ENCODE measurements at places on chromosomes 12 and 14.

DNA sequence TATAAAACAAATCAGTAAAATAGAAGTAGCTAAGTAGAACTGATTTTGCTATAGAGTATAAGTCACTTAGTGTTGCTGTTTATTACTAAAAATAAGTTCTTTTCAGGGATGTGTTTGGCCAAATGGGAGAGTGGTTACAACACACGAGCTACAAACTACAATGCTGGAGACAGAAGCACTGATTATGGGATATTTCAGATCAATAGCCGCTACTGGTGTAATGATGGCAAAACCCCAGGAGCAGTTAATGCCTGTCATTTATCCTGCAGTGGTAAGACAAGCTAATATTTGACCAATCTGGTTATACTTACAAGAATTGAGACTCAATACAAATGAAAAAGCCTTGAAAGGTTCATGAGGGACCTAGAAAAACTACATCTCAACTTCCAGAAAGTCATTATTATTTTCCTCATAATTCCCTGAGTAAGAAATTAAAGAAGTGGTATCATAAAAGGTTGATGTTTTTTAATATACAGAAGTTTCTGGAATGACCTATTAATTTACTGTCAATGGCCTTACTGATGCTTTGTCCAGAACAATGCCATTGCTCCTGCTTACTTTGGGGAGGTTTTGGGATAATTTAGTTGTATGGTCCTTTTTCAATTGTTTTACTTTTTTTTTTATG is 1.9 kb downstream of the LYZ start:
- DNase-seq, result no peak

DNA sequence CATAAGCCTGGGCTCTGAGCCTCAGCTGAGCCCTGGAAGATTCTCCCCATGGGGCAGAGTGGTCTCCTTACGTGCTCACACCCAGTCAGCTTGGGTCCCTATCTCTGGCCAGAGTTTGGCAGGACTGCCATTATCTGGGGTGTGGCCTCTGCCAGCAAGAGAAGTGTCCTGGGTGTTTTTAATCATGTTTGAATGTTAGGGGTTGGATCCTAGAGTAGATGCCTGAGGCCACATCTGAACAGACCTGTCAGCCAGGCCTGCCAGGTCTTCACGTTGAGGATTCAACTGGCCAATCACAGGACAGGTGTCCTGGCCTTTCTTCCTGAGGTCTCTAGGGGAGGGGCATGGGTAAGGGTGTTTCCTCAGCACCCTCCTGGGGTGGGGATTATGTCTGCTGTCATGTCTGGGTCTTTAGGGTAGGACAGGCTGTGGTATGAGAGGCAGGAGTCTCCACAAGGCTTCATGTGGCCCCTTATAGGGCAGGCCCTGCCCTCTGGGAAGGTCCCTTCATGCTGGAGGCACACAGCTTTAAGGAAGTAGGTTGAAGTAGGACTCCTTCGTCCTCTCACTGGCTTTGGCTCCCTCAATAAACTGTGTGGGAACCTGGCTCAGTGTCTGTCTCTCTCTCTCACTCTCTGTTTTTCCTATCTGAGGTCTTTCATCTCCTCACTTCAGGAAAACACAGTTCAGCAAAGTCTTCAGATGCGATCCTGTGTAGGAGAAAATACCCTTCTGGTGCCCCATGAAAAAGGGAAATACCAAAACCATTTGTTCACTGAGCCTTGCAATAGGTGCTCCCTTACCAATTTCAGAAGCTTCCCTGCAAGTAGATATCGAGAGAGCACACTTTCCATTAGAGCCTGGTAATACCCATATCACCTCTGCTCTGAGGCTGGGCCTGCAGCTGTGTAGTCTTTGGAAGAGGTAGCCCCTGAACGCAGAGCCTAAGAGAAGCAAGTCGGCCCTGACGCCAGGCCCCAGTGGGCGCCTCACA is 6.7 kb upstream of the FITM1 start:
- no peak for DNase-seq

GRCh38 chr14:50935126-50936015 is 8.9 kb downstream of the PYGL start:
- no peak for DNase-seq

DNA sequence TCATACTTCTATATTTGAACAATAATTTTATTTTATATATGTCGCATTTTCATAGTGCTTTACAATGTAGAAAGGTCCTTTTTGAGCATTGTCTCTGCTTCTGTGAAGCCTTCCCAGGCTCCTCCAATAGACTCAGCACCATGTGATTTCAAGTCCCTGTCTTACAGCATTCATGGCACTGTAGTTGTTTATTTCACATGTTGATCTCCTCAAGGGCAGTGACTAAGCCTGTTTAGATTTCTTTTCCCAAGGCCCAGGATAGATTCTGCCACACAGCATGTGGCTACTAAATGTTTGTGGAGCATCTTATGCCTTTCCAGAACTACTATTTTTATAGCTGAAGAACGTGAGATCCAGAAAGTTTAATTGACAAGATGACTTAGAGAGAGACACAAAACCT is 391.7 kb downstream of the TMEM117 start:
- no peak for DNase-seq
